Muscle of back (tissue), 13 donors: ENCODE measurements at places on chromosomes 7 and 10.

DNA sequence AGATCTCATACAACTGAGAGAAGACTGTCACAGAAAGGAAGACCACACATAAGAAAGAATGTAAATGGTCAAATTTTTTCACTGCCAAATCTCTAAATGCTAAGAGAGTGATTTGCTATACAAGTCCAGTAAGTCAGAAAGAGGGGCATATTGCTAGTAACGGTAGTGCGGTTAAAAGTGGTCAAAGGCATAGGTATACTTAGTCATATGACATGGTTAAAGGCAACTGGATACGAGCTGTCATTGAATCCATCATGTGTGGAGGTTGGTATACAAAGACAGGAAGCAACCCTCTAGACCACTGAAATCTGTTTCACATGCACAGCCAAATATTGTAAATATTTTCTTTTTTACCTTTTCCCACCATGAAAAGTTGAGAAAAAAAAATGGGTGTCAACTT is 4.8 kb downstream of the INHBA start:
- DNase-seq: peak; percentile 38

- no peak for DNase-seq
These were observed 124.1 kb downstream of the MAD1L1 start for GRCh38 chr7:2108501-2109250.

GRCh38 chr7:115037128-115037802 is 115.4 kb downstream of the MDFIC start:
- DNase-seq: no peak

DNA sequence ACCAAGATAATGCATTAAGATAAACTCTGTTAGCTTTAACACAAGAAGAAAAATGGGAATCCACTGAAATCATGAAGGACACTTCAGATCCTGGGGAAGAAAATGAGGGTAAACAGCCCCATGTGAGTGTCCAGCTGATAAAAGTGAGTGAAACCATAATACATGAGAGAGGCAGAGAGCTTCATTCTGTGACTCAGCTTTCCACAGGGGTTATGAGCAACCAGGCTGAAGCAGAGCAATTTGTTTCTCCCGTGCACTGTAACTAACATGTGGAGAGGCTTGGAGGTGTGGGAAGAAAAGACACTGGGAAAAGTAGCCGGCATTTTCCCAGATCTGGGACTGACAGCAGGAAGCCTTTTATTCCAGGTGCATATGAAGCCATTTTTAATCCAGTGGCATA is 971.7 kb downstream of the ANKRD7 start:
- DNase-seq: no peak

- DNase-seq: no peak
These were observed 48.8 kb upstream of the ZNF680 start for GRCh38 chr7:64611717-64612116.

DNA sequence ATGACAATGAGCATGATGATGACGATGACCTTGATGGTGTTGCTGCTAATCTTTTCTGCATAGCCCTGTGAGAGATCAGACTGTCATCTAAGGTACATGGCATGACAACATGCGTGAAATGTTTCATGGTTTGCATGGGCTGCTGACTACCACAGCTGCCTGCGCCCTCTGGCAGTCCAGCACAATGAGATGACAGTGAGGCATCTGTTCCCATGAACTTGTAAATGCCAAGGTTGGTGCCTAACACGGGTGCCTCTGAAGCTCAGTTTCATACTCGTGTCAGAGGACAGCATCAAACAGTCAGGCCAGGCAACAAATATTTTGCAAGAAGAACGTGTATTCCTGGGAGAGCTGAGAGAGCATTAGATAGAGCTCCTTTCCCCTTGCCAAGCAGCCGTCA is 122.0 kb upstream of the PRKCQ start:
- no peak for DNase-seq

DNA sequence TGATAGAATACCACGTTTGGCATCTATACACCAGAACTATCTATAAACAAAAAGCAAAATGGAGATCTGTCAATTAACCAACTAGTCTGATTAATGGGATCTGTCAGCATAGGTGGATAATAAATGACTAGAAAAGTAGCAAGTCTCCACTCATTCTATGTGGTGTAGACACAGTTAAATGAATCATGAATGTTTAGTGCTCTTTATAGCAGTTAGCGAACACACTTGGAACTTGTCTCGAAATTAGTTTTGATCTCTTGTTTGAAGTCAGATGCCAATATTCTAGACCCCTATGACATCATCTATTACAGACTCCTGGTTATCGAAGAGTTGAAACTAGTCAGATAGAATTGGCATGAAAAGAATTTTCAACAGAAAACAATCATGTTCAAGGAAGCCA is 259.7 kb downstream of the AHR start:
- no peak for DNase-seq

GRCh38 chr7:25891591-25891990 is 260.4 kb upstream of the NFE2L3 start:
- DNase-seq: no peak

DNA sequence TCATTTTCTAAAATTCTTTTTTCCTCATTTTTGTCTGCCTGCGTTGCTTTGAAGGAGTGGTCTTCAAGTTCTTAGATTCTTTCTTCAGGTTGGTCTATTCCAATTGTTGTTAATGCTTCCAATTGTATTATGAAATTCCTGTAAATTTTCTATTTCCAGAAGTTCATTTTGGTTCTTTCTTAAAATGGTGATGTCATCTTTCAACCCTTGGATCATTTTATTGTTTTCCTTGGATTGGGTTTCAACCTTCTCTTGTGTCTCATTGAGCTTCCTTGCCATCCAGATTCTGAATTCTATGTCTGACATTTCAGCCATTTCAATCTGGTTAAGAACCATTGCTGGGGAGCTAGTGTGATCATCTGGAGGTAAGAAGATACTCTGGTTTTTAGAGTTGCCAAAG is 33.1 kb downstream of the PNLIPRP2 start:
- DNase-seq: no peak

- DNase-seq: no peak
These were observed 6.1 kb downstream of the PKD1L1 start for GRCh38 chr7:47942132-47942531.

- no peak for DNase-seq
These were observed 511.0 kb upstream of the PCDH15 start for GRCh38 chr10:55311848-55312635.

GRCh38 chr10:58818900-58819299 is 306.2 kb downstream of the BICC1 start:
- peak; percentile 60 for DNase-seq

DNA sequence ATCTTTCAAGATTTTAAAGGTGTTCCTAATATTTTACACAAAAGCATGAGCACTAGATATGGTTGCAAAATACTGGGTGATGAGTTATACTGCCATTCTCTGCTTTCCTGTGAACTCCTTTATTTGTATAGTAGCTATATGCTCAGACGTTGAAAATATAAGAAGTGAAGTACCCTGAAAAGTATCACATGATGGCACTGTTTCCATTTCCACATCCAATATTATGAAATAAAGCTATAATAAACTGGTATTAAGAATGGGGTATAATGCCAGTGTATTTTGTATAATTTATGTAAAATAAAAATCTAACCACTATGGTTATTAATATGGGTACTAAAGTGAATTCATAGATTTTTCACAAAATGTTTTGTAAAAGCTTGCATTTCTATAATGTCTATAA is 79.6 kb upstream of the FOXP2 start:
- no peak for DNase-seq

GRCh38 chr7:70856901-70857630 is 274.9 kb upstream of the GALNT17 start:
- DNase-seq: peak; percentile 80

DNA sequence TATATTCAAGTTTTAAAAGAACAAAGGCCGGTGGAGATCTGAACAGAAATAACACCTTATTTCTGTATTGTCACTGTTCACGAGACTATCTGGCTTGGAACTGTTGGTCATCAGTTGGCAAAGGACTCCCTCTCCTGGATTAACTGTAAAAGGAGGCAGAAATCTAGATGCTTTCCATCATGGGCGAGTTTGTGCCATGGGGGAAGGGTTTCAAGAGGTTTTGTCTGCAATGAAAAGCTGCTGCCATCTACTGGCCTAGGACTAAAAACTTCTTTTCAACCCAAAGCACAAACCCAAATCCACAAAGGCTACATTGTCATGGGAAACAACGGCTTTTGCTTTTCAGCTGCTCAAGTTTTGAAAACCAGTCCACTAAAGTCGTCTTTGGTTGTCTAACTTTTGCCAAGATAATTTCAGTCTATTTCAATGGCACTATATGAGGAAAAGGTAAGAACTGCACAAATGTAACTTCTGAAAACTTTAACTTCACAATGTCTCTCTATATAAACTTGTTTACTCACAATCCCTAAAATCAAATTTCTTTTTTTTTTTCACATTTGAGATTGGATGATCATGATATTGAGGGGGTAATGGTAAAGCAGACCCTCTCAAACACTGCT is 196.8 kb downstream of the SKAP2 start:
- DNase-seq: peak; percentile 94
